Right atrium auricular region (tissue), 2 donors: ENCODE measurements at places on chromosomes 11 and 22. TPM values are rescaled to one million over a fixed set of nuclear protein-coding genes. Genes with fewer than 3 reads are reported as not detected.

GRCh38 chr11:114359342-114359741, 41.0 kb downstream of the C11orf71 start:
- no peak for DNase-seq

GRCh38 chr11:119716582-119717498, 12.2 kb downstream of the NECTIN1 start:
- DNase-seq: no peak

DNA sequence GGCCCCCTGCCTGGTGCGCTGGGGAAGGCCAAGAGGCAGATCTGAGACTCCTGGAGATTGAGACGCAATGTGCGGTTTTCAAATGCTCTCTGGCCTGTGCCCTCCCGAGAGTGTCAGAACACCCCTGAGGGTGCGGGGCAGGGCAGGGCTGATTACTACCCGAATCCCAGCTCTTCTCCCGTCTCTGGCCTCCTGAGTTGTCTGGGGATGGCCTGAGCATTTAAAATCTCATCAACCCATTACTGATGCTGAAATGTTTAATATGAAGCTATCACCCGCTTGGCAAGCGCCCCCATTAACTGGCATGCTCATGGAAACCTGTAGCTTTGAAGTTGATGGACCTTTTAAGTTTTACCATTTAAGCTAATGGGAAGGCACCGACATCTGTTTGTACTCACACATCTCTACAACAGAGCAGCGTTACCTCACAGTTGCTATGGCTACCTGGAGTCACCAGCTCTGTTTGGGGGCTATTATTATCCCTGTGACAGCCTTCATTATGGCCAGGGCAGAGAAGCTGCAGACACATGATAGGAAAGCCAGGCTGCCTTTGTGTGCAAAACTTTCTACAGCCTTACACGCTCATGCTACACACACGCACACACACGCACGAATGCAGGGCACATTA, 3.6 kb upstream of the MB start:
- DNase-seq: no peak

- DNase-seq: no peak
Measured at GRCh38 chr22:47130883-47131631, 368.6 kb downstream of the TBC1D22A start.

Gene PRR14L
- 12.8 TPM for total RNA-seq

DNA sequence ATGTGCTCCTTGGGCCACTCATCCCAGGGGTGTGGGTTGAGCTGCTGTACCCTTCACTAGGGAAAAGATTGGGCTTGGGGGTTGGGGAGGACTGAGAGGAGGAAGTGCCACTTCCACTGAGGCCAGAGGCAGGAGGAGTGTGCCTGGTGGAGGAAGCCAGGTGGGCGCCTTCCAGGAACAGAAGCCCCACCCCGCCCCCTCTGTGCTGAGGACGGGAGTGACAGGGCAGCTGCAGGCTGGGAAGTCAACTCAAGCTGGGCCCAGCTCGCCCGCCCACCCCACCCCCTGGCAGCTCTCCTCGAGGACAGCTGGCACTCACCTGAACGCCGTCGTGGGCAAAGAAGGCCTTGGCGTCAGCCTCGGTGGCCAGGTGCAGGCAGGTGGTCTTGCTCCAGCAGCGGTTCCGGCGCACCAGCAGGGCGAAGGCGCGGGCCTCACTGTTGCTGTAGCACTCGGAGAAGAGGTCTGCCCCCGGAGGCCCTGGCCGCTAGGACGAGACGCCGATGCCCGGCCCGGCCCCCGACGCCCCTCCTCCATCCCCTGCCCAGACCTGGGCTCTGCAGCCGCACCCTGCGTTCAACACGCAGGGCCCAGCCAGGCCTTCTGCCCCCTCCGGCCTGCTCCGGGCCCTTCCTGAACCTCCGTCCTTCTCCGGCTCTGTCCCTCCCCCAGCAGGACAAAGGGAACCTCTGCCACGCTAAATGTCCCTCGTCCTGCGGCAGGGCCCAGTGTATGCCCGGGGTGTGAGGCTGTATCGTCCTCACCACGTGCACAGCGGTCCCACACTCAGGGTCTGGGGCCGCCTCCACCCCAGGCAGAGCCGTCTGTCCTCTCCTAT, 13.4 kb downstream of the TSSC4 start:
- no peak for DNase-seq

DNA sequence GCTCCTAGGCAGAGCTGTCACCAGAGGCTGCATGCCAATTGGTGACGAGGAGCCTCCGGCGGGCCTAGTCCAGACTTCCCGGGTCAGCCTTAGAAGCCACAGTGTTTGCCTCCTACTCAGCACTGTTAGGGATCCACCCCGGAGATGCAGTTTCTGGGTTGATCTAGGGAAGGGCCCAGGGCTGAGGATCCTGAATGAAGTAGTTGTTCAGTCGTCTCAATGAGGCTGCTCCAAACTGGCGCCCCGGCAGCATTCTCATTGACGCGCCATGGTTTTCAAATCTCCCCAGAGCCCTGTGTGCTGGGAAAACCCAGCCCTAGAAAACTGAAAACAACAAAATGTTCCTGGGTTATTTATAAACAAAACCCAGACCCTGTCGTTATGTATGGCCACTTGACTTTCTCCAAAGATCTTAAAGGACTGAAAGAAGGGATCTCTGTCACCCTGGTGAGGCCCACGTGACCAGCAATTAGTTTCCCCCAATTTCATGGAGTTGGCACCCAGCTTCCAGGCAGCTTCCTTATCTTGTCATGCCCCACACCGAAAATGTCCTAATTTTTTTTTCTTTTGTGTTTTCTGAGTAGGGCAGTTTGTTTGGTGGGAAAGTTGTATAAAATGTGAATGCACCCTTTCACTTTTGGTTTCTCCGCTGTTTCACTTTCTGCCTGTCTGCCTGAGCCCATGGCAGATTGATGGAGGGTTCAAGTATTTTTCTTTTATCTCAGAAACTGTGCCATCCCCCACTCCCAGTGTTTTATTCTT, 2.0 kb upstream of the EHD1 start:
- DNase-seq: peak; percentile 74

Gene CHEK1
- 0.59 TPM for total RNA-seq

DNA sequence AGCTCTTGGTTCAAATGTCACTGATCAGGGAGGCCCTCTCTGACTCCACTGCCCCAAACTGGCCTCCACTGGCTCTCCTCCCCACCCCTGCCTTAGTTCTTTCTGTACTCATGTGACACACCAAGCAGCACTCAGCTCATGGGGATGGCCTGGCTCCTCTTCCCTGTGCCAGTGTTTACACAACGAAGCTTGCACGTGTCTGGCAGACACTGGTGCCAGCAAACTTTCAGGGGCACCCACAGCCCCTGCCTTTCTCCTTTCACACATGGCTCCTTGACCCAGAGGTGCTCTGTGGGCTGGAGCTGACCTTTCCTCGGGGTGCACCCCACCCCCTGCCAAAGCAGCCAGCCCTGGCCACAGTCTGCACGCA, 37.6 kb upstream of the PARVG start:
- DNase-seq: no peak

GRCh38 chr22:45051946-45052345, 42.1 kb upstream of the PHF21B start:
- DNase-seq: no peak

Gene OR6T1
- not detected for total RNA-seq

DNA sequence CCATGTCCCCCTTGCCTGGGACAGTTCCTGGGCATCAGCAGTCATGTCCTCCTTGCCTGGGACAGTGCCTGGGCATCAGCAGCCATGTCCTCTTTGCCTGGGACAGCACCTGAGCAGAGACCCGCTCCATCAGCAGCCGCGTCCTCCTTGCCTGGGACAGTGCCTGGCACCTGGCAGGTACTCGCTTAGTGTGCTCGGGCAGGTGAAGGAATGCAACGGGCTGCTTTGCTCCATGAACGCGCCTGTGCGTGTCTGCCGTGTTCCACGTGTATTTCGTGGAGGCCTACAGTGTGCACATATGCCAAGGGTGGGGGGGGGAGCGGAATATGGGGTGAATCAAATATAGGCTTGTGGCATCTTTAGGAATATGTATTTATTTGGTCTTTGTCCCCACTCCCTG, 1490.7 kb downstream of the TBC1D22A start:
- no peak for DNase-seq

GRCh38 chr11:2758751-2759150, 59.0 kb upstream of the KCNQ1OT1 start:
- DNase-seq: no peak

- DNase-seq: peak; percentile 95
Measured at GRCh38 chr22:27113211-27113635, 455.8 kb downstream of the MIAT start.

GRCh38 chr11:113329725-113330124, 15.3 kb downstream of the TTC12 start:
- DNase-seq: no peak

DNA sequence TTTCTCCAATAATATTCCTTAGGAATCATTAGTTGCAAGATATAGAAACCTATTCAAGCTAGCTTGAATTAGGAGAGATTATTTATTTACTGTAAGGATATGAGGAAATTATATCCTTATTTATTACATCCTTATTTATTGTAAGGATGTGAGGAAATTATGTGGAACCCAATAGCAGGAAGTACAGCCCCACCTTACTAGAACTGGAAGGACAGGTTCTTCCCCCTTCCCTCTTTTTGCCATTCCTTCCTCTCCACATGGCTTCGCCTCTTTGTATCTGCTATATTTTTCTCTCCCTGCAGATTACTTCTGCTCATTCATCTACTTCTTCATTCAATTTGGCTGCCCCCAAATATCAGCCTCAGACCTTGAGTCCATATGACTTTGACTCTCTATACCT, 49.5 kb upstream of the B3GNT6 start:
- DNase-seq: no peak

DNA sequence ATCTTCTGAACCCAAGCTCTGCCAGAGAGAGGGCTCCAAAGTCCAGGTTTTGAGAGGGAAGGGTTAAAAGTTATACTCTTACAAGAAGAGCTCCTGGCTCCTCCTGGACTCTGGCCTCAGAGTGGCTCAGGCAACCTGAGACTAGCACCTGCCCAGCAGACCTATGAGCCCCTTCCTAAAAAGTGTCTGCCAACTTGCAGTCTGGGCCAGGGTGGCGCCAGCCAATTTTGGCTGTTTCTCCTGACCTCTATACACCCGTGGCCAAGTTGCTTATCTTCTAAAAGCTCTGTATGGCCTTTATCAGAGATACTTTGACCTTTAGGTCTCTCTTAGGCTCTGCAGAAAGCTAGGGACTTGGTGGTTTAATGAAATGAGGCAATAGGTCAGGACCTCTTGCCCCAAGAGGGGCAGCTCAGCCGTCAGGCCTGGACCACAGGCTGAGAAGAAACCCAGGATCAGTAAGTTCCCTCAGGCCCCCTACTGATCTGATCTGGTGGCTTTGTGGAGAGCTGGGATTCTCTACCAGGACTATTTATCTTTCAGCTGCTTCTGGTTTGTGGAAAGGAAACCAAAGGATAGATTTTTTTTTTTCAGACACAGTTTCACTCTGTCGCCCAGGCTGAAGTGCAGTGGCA, 10.3 kb upstream of the UCP3 start:
- no peak for DNase-seq

GRCh38 chr11:110470716-110471115, 41.0 kb downstream of the FDX1 start:
- no peak for DNase-seq

GRCh38 chr22:20486229-20486628, 9.4 kb downstream of the KLHL22 start:
- DNase-seq: no peak

Gene CDC45
- total RNA-seq: not detected

DNA sequence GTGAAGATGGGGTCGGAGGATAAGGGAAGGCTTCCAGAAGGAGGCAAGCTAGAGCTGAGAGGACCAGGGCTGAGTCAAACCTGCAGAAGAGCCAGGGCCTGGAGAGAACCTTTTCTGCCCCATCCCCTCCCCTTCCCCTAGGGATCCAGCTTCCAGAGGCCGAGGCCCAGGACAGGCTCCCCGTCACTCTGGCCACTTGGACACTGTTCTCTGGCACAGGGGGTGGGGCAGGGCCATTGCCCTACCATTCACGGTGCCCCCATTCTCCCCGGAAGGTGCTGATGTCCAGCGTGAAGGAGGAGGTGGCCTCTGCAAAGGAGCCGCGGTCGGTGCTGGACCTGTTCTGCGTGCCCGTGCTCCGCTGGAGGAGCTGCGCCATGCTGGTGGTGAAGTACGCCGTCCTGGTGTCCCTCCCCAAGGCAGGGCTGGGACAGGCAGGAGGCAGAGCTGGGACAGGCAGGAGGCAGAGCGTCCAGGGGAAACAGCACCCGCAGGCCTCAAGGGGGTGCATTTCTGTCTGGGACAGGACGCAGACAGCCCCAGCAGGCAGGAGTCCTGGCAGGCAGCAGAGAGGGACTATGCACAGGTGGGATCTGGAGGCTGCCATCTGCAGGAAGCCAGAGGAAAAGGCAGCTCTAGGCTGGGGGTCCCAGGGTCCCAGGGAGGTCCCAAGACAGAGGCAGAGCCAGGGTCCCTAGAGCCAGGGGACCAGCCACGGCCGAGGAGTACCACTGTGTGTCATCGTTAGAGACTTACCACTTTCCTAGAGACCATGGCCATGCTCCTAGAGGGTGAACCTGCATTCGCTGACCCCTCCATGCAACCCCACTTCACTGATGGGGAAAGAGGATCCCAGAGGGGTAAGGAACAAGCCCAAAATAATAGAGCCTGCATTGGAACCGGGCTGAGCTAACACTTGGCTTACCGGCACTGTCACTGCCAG, 25.8 kb upstream of the SLC22A12 start:
- no peak for DNase-seq

DNA sequence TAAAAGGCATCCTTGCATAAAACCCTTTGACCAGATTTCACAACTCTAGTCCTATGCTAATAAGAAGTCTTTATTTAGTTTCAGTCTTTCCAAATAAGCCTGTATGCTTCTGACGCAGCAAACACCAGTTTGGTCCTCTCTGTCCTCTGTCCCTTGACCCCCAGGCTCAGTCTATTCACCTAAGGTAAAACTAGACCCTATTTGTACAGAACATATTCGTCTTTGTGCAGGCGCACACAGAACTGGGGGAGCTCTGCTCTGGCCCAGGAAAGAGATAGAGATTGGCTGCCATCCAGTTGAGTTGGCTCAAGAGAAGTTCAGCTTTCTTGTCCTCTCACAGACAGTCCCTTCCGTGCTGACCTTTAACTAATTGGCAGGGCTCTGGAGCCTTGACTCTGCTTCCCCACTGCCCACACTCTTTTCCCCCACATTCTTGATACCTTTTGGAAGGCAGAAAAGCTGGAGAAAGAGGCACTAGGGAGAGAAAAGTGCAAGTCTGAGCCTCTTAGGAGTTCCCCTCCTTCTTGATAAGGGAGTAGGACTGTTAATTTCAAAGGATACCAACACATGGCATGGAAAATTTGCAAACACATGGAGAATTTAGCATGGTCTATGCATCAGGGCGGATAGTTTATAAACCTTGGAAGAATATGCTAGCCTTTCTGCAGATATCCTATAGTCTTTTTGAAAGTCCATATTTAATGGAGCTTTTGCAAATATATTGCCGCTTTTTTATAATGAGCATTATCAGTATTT, 21.2 kb upstream of the PSMA1 start:
- peak; percentile 73 for DNase-seq

DNA sequence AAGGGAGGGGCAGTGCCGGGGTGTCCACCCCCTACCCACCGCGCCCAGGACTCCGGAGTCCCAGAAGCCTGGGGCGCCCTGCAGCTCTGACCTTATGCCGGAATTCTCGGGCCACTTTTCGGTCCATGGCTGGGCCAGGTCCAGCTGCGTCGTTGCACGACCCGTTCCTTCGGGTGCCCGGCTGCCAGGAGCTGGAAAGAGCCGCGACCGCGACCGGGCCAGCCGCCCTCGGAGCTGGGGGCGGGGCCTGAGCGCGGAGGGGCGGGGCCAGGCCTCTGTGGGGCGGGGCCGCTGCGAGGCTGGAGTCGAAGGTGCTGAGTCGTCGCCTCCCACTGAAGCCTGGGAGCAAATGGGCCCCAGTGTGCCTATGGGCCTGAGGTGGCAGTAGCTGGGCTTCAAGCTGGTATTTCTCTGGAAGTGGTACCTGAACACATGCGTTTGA, at the start of gene USH1C:
USH1C (minus strand) TSS at position 236 of the 442 bp plus-strand sequence; CDS start at position 127, 109 bp downstream.
- DNase-seq: no peak
